Stimulated activated CD4-positive, alpha-beta T cell treated with anti-CD3 and anti-CD28 coated beads, TNF-alpha, amount 100 ng/mL, for 1 hour (primary cell): ENCODE measurements at places on chromosomes 12 and 14.

DNA sequence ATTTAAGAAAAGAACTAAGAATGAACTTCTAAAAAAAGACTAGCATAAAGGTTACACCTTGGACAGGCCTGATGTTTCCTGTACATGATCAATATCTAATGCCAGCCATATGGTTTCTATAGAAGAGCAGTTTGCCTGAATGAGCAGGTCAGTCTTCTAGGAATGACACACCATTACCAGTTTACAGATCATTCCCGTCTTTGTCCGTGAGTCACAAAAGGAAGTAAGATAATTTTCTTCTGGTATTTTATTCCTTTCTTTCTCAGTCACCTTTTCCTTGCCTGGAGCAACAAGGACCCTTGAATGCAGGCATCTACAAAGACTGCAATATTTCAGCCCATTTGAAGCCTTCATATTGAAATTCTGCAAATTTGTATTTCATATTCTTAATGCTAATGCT lies 44.6 kb upstream of the CNTN1 start:
- DNase-seq: no peak

GRCh38 chr12:31629756-31630732 lies 29.4 kb upstream of the ETFBKMT start:
- no peak for DNase-seq

- no peak for DNase-seq
Observed at GRCh38 chr12:45208604-45209487, 7.0 kb upstream of the ANO6 start.

GRCh38 chr14:92718664-92719063 lies 29.8 kb downstream of the LGMN start:
- no peak for DNase-seq

GRCh38 chr12:101243074-101243473 lies 33.0 kb upstream of the SLC5A8 start:
- DNase-seq: no peak

DNA sequence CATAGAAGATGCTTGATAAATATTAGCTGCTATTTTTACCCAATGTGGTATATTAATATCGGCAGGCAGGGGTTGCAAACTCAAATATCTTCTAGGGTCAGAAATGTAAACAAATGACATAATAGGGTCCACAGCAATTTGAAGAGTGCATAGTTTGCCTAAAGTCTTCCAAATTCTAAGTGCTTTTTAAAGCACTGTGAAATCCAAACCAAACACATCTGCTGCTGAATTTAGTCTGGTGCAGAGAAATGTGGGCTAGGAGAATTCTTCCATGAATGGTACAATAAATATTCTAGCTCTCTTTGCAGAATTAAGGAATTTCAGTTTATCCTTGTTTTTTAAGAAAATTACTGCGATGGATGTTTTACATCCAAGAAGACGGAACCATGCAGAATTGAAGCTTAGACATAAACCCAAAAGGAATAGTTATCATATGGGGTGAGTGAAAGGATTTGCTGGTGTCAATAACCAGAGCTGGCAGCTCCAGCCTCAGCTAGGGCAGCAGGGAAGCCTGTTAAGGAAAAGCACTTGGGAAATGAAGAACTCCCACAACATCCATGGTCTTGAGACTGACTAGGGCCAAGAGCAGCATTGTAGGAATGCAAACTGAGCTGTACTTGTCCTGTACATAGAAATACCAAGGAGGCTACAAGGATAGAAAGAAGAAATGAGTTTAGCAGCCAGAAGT lies 65.5 kb downstream of the PTPRR start:
- DNase-seq: no peak

DNA sequence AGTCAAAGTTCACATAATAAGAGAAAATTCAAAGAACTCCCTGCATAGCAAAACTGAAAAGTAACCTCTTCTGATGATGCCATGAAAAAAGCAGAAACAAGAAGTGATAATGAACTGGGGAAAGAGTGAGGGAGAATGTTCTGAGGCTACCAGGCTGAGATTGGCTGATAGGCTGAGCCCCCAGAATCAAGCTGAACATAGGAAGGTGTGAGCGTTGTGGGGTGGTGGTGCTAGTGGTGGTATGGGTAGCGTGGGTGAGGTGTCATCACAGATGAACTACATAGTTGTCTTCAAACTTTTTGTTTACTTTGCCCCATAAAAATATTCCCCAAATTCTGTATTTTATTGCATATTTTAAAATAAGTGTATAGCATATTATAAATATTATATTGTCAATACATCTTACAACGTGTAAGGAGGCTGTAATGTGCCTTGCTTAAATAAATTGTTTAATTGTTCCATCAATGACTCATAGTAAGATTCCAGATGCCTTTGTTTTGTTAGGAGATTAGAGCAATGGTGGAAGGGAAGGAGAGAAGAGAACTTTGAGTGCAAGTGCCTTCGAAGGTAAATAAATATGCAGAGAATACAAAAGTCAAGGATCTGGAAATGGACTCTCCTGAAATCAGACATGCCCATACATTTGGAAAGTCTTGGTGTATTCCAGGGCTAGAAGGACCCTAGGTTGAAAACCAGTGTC lies 15.8 kb upstream of the CFAP54 start:
- DNase-seq: no peak

- DNase-seq: no peak
Observed at GRCh38 chr12:76618031-76618430, 58.5 kb upstream of the OSBPL8 start.

DNA sequence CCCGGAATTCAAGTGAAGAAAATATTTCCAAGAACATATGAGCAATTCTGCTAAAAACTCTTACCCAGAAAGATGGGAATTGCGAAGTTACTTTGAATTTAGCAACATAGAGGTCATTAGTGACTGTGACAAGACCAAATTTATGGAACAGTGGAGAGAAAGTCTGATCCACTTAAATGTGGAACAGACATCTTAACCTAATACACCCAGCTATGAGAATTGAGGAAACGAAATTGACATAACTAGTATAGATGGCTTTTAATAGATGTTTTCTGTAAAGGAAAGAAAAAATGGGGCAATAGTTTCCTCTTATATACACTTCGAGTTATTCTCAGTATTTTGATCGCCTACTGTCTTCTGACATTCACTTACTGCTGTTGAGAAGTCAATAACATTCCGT lies 4.6 kb downstream of the OVCH1 start:
- no peak for DNase-seq

DNA sequence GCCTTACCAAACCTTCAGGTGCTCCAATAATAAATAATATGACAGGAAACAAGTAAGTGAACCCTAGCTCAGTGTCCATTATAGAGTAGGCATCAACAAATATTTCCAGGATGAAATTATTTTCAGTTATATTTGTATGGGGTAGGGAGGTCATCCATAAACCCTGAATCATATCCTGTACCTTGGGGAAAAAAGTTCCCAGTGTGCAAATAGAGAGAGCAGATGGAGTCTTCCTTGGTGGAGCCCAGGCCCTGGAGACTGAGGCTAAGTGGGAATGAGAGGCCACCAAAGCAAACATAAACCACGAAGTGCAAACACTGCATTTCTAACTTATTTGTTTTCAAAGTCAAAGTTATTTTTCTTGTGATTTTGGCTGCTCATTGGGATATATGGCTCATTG lies 8.5 kb upstream of the ERP27 start:
- no peak for DNase-seq

- no peak for DNase-seq
Observed at GRCh38 chr12:28742791-28743190, 406.3 kb upstream of the FAR2 start.

GRCh38 chr14:104660597-104660996 lies 28.8 kb upstream of the INF2 start:
- DNase-seq: no peak

DNA sequence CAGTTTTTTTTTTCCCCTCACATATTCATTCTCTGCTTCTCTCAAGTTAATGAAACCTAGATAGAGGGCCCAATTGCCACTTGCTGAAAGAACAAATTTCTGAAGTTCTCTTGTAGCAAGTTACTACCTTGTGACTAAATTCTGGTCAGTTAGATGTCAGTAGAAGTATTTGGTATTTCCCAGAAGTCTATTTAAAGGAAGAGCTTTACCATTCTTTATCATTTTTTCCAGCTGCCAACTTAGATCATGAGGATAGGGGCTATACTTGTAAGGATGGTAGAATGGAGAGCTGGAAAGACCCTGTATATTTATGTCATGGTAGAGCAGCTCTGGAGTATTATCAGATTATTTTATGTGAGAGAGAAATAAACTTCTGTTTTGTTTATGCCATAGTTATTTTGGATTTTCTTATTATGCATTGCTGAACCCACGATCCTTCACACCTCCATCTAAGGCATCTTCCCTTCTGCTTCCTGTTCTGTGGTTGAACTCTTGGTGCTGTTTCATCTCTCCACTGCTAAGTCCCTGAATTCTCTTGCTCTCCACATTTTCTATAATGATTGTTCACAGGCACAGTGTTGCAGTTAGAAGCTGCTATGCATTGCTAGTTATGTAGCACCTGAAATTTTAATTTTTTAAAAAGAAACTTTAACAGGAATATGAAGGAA lies 25.9 kb downstream of the FUT8 start:
- DNase-seq: no peak

GRCh38 chr14:64197996-64198395 lies 96.2 kb downstream of the ESR2 start:
- DNase-seq: no peak

DNA sequence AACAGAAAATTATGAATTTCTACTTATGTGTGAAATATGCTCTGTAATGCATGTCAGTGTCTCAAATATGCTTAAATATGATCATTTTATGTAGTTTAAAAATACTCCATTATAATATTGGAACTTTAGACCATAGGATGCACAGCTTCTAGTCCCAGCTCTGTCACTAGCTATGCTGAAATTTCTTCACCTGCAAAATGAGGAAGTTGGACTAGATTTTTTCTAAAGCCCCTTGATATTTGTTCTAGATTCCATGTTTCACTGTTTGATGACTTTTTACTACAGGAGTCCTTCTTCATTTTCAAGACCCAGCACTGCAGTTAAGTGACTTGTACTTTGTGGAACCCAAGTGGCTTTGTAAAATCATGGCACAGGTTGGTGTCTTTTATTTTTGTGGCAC lies 90.1 kb downstream of the LRRK2 start:
- DNase-seq: no peak

DNA sequence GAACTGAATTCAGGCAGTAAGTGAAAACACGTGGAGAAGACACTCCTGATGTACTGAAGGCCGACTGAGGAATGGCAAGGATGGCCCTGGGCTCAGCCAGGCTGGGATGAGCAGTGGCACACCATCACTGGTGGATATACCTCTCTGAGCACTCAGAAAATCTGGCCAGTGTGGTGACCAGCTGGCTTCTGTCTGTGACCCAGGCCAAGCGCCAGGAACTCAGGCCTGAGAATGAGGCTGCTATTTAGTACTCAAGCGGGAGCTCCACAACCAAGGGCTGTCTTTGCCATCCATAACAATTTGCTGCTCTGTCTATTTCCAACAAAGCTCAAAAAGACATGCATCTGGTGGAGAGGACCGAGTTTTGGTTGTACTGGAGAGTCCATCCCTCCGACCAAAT lies 586.3 kb downstream of the BCL11B start:
- no peak for DNase-seq

DNA sequence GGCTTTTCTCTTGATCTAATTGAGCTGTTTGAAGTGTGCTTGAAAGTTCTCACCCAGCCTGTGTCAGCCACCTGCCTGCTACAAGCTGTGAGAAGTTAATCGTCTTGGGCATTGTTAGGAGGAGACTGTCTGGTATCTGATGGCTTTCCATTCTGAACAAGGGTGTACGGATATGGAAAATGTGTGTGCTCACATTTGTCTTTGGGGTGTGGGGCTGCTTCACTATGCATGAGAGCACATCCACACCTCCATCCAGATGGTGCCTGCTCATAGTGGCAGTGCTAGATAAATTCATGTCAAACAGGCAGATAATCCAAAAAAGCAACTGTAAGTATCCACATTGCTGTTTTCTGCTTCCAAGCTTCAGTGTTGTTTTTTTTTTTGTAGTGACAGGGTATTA lies 462.2 kb downstream of the DIO2 start:
- no peak for DNase-seq

DNA sequence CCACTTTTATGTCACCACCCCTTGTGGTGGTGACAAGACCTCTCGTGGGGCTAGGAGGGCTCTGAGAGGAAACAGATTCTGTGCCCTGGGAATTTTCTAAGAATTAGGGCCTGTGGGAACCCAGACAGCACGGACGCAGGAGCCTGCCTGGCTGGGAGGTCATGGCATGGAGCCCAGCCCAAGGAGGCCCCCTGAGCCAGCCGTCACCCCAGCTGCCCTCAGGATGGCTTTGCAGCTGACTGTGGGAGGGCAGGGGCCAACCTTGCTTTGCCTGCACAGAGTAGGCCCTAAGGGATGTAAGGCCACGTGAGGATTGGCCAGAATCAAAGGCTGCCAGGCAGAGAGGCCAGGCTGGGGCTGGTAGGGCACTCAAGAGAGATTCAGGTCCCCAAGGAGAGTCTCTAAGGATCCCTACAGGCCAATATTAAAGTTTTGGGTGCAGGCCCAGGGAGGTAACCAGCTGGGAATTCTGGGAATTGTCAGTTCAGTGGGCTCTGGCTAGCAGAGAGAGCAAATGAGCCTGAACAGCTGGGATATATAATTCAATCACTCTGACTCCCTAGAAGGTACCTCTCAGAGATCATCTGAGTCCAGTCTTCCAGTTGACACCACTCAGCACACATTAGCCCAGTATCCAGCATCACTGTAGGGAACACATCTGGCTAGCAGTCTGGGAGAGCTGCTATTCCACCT lies 6.4 kb downstream of the LTBP2 start:
- no peak for DNase-seq

GRCh38 chr12:22979854-22980469 lies 355.0 kb downstream of the ETNK1 start:
- no peak for DNase-seq

- DNase-seq: no peak
Observed at GRCh38 chr14:56423544-56423943, 156.1 kb upstream of the TMEM260 start.

- DNase-seq: no peak
Observed at GRCh38 chr12:26795910-26796309, 37.1 kb downstream of the ITPR2 start.

GRCh38 chr12:88493636-88494035 lies 86.6 kb downstream of the KITLG start:
- no peak for DNase-seq

DNA sequence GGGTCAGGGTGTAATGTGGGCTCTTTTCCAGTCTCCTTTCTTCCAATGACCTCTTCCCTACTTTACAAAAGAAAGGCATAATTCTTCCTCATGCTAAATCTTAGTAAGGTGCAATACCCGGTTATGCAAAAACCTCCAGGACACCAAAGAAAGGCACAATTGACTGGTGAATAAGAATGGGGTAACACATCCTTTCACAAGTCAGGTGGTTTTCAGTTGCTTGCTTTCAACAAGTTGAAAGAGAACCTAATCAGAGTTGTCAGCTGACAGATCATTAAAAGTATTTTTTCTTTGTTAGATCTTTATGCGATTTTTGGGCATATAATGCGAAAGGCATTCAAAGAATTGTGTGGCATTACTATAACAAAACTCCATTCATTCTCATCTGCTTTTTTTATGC lies 1.3 kb upstream of the AEBP2 start:
- no peak for DNase-seq
